ENCODE measurements at places on chromosomes 3 and 15.

GRCh38 chr3:138875754-138876664 lies 41.3 kb upstream of the PIK3CB start:
- DNase-seq, result peak; percentile 96

- DNase-seq, result no peak
Observed at GRCh38 chr3:160796813-160797164, 40.8 kb downstream of the PPM1L start.

DNA sequence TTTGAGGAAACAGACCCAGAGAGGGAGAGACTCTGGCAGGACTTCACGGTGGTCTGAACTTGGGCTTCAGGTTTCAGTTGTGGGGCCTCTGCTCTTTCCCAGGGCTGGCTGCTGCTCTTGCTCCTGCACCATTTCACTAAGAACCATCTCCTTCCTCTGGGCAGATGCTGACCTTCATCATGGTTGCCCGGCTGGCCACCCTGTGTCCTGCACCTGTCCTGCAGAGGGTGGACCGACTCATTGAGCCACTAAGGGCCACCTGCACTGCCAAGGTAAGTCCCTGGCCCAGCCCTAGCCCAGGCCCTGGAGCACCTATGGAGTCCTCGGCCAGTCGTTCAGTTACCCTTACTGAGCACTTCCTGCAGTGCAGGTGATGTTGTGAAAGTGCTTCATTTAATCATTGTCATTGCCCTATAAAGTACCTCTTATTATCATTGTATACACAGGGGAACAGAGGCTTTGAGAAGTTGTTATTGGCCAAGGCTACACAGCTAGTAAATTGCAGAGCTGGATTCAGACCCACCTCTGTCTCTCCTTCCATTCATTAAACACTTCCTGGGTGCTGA lies 10.0 kb downstream of the RPL32 start:
- DNase-seq, result no peak

DNA sequence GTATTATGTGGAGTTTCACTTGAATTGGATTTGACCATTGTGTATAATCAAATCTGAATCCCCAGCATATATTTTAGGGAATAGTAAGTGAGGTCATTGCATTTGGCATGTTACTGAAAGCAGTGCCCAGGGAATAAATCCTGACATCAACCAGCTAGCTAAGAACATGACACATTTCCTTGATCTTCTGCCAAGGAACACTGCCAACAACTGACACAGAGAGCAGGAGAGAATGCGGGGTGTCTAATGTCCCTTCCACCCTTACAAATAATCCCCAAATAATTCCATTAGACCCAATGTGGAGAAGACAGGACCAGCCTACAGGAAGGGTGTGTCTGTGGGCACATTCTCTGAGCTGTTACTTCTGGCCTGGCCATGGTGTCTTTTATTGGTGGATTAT lies 30.6 kb upstream of the UBE3A start:
- no peak for DNase-seq

Data from Kasumi-1 (cell line).